ENCODE measurements at places on chromosomes 13 and 19. TPM values are rescaled to one million over a fixed set of nuclear protein-coding genes. Genes with fewer than 3 reads are reported as not detected.

PRTN3 gene
- total RNA-seq: not detected

CYP4F22 gene
- total RNA-seq: 0.33 TPM

GJB2 gene
- not detected for total RNA-seq

TEX29 gene
- not detected for total RNA-seq

FLT3 gene
- 1.8 TPM for total RNA-seq

INSR gene
- 98.4 TPM for total RNA-seq

ZNF100 gene
- 6.2 TPM for total RNA-seq

LGALS4 gene
- total RNA-seq: not detected

CD79A gene
- 0.51 TPM for total RNA-seq
